SK-N-SH (cell line): ENCODE measurements at places on chromosomes 13 and 19.

GRCh38 chr19:472005-472858, 11.4 kb upstream of the SHC2 start:
- DNase-seq, result no peak

DNA sequence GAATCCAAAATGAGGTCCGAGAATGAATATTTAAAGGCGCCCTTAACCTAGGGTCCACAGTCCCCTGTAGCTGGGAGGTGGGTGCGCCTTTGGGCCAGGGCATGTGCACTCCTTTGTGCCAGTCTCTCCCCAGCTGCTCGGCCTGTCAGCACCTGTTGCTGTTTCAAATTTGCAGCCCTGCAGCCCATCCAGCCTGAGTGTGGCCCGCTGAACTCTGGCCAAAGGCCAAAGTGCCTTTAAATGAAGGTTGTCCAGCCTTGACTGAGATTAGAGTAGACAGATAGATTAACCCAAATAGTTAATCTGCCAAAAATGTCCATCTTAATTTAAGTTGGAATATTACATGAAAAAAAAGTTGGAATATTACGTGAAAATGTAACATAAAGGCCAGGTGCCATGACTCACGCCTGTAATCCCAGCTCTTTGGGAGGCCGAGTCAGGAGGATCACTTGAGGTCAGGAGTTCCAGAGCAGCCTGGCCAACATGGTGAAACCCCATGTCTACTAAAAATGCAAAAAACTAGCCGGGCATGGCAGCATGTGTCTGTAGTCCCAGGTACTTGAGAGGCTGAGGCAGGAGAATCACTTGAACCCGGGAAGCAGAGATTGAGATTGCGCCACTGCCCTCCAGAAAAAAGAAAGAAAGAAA, 25.3 kb downstream of the TPT1 start:
- no peak for DNase-seq

- no peak for DNase-seq
Observed at GRCh38 chr13:104798486-104798885, 1732.3 kb upstream of the SLC10A2 start.

GRCh38 chr19:39509233-39509632, 5.7 kb upstream of the SELENOV start:
- no peak for DNase-seq

DNA sequence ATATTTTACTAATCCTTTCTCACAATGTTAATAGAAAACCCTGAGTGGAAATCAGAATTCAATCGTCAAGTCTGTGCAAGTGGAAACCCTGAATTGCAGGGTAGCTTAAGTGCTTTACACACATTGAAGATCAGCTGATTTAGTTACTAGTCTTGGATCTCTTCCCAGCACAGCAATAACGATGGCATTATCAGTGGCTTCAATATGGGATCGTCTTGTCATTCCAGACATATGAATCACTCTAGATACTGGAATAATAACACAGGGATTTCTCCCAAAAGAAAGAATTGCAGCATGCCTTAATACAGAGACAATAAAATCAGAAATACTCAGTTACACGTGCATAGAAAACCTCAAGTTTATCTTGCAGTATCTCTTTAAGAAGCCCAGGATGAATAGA, 12.6 kb upstream of the METTL21C start:
- peak; percentile 53 for DNase-seq

DNA sequence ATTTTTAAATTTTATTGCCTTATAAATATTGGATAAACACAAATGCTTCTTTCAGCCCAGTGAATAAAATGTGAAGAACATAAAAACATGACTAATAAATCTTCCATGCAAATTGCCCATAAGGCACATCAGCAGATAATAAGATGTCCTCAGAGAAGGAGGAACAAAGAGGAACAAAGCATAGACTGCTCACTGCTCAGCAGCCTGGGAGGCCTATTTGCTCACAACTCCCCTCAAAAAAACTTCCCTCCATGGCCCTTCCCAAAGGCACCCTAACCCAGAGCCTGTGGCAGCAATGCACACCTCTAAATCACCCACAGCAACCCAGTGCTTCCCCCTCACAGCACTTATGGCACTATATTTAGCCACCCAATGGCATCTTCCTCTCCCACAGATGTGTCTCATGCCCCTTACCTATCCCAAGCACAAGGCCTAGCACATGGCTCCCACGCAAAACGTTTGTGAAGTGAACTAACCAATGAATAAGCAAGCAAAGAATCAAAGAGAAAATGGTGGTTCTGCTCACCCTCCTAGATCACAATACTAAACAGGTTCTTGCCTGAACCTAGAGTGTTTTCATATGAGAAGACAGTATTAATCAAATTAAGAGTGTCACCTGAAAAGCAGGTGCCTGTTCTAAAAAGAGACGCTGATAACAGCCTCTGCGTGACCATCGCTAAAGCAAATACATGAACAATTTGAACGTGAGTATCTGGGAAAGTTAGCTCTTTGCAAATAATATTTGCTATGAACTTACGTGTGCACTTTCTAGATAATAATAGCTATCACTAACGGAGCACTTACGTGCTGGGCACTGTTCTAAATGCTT, 96.9 kb downstream of the TBC1D4 start:
- no peak for DNase-seq

- DNase-seq, result no peak
Observed at GRCh38 chr13:101706651-101707050, 254.2 kb downstream of the ITGBL1 start.

GRCh38 chr19:5949792-5950305, 28.1 kb downstream of the RANBP3 start:
- no peak for DNase-seq
